ENCODE measurements at places on chromosomes 7 and 10. TPM values are rescaled to one million over a fixed set of nuclear protein-coding genes. Genes with fewer than 3 reads are reported as not detected.

CDK1 gene
- total RNA-seq, result 199 TPM

FAM25G gene
- not detected for total RNA-seq

LOXL4 gene
- total RNA-seq, result 3.7 TPM

ENKUR gene
- total RNA-seq, result 0.72 TPM

ASB10 gene
- total RNA-seq, result not detected

NUTM2B gene
- total RNA-seq, result 0.26 TPM

FUOM gene
- total RNA-seq, result 119 TPM

DNA sequence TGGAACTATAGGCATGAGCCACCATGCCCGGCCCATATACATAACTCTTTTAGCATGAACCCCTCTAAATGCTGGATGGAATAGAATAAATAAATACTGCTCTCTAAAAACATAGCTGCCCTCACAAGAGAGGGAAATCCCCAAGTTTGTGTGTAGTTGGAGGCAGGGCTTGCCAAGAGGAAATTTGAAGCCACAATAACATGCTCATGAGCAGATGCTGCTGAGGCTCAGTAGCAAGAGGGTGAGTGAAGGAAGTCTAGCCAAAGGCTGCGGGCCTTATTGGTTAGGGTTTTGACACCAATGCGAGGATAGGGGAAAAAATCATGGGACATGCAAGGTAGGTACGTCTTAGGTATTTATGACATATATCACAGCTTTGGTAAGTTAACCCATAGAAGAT lies 17.3 kb downstream of the TPK1 start:
- DNase-seq, result no peak

- no peak for DNase-seq
These were observed 18.2 kb downstream of the COL13A1 start for GRCh38 chr10:69819716-69820506.

DNA sequence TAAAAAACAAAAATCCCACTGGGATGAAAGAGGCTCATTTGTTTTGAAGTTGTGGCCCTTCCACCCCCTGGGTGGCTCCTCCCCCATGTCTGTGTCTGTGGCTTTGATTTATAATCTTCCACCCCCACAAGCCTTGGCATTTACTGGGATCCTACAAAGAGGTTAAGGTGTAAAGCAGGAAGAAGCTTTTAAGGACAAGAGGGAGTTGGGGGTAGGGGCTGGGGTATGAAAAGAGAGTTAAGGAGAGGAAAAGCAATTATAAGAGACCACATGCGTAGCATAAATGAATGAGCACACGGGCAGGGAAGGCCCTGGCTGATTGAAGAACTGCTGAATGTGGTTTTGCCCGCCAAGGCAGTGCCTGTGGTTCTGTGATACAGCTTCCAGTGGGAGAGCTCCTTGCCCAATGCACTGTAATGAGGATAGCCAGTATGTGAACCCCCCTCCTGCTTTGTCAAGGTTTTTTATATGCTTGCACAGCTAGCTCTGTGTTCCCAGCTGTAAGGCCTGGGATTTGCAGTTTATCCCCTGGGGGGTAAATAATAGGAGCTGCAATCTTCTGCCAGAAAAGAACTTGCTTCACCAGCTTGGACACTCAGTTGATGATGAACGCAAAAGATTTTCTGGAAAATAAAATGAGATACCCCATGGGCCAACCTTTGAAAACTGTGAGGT lies 34.7 kb upstream of the KMT2E start:
- DNase-seq, result no peak

- DNase-seq, result no peak
These were observed 32.1 kb downstream of the TMEM60 start for GRCh38 chr7:77765906-77766800.

- no peak for DNase-seq
These were observed 44.5 kb upstream of the CHCHD3 start for GRCh38 chr7:133126422-133126821.

- peak; percentile 48 for DNase-seq
These were observed 144.0 kb upstream of the ASAH2 start for GRCh38 chr10:50395271-50395670.

GRCh38 chr7:119105381-119105780 lies 880.9 kb downstream of the ANKRD7 start:
- DNase-seq, result no peak

GRCh38 chr7:38311329-38311937 lies 38.0 kb upstream of the TARP start:
- no peak for DNase-seq

DNA sequence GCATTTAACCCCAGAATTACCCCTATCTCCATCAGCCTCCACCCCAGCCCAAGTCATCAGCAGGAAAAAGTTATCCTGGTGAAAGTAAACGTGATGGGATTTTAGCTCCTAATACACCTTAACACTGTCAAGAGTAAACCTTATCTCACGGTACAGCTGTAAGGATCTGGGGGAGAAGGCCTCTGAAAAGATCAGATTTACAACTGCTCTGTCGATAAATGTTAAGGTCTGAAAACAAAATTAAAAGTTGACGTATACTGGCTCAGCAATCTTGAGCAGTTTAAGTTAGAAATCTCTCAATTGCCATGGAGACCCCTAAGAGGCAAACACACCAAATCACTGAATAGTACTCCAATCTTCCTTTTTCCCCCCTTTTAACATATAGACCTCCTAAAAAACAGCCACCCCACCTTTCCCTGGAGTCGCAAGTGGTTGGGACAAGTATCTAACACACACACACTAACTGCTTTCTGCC lies 6.1 kb downstream of the SKAP2 start:
- no peak for DNase-seq

DNA sequence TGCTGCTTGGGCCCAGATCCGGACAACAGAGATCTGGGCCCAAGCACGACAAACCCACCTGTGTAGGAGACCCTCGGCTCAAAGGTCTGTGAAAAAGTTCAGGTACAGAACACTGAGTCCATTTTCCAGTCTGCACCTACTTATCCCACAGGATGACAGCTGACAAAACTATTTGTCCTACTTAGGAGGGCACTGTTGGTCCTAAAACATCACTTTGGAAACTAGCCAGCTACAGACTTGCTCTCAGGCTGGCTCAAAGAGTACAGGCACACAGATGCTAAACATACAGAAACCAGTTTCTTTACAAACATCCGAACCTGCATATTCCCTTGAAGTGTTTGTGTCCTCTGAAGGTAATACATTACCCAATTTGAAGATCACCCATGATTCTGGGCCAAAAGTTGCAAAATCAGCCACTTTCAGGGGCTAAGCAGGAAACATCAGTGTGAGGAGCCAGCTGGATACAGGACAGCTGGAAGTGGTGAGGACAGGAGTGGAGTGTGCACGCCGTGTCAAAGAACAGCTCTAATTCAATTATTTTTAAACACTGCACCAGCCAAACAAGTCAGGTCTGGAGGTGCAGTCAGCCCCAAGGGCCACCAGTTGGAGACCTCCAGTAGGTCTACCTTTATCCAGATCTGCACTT lies 88.5 kb downstream of the NOC3L start:
- DNase-seq, result no peak

- no peak for DNase-seq
These were observed 222.2 kb downstream of the KCNMA1 start for GRCh38 chr10:77415313-77415960.

Data from Caco-2 (cell line).